Stimulated activated CD8-positive, alpha-beta memory T cell treated with anti-CD3 and anti-CD28 coated beads, Interleukin-4, amount 100 ng/mL, for 4 hours (primary cell): ENCODE measurements at places on chromosomes 5 and 9.

DNA sequence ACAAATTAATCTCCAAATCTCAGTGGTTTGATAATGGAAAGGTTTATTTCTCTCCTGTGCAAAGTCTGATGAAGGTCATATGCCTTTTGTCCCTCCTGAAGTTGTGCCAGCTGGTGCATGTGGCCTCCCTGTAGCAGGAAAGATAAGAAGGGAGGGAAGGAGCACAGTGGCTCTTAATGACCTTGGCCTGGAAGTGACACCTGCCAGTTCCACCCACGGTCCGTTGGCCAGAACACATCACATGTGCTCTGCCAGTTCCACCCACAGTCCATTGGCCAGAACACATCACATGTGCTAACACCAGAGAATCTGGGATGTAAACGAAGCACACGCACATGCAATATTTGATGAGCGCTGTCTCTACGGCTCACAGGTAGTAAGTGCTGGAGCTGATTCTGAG lies 130.9 kb downstream of the DOCK2 start:
- no peak for DNase-seq

DNA sequence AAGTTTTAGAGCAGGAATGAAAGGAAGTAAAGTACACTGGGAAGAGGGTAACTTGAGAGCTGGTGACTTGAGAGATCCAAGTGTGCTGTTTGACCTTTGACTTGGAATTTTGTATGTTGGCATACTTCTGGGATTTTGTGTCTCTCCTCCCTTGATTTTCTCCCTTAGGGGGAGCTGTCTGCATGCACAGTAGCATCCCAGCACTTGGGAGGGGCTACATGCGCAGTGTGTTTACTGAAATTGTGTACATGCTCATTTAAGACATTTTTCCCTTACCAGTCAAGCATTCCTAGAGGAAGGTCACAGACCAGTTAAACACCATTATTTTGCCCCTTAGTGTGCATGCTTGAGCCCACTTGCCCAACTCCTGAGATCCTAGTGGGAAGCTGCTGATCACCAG lies 120.1 kb downstream of the ZNF622 start:
- DNase-seq, result no peak

DNA sequence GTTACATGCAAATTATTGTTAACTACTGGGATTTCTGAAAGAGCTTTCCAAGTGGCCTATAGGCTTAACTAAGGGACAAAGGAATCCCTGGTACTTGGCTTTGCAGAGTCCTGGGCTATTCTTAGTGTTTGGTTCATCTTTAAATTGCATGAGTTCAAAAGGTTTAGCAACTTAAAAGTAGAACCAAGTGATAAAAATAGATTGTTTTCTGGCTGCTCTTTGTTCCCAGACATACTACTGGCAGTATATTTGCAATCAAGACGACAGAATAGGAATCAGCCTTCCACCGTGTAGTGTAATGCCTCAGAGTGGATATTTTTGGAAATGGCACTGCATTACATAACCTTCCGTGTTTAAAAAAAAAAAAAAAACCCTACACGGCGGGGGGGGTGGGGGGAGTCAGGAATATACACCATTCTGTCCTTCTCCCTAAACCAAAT lies 1.0 kb downstream of the NREP start:
- no peak for DNase-seq

- DNase-seq, result no peak
These were observed 68.1 kb downstream of the SEMA6A start for GRCh38 chr5:116506488-116506887.

DNA sequence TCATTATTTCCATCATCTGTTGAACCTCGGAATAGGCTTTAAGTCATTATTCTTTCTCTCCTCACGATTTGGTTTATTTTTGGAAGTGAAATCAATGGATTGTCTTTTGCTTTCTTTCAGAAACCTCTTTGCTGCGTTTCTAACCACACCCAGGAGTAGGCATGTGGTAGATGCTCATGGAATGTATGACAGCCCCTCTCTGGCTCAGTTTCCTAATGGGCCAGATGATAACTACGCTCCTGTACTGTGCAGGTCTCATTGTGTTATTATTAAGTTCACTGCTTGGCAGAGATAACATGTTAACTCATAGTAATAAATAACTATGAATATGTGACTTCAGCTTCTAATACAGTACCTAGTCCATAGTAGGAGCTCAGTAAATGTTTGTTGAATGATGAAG lies 175.5 kb upstream of the KLF4 start:
- DNase-seq, result no peak
